ENCODE measurements at places on chromosomes 3 and 15. TPM values are rescaled to one million over a fixed set of nuclear protein-coding genes. Genes with fewer than 3 reads are reported as not detected.

DNA sequence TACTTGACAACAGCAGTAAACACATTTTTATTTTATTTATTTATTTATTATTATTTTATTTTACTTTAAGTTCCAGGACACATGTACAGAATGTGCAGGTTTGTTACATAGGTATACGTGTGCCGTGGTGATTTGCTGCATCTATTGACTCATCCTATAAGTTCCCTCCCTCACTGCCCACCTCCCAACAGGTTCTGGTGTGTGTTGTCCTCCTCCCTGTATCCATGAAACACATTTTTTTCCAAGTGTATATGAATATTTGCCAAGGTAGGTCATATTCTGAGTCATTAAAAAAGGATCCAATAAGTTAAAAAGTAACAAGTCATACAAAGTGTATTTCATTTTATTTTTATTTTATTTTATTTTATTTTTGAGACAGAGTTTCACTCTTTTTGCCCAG lies 567.3 kb upstream of the KCNMB2 start:
- no peaks in the 10 kb centered on the region for H3K36me3 ChIP-seq
- H3K27me3 ChIP-seq, result no peaks in the 10 kb centered on the region
- no peak overlapping the region for H3K27ac ChIP-seq
- no peaks in the 10 kb centered on the region for H3K4me1 ChIP-seq
- no peak overlapping the region for H3K4me3 ChIP-seq

GRCh38 chr15:92665100-92665555 lies 9.6 kb upstream of the FAM174B start:
- no peaks in the 10 kb centered on the region for H3K27me3 ChIP-seq
- no peaks in the 10 kb centered on the region for H3K4me1 ChIP-seq
- no peaks in the 10 kb centered on the region for H3K36me3 ChIP-seq
- no peak overlapping the region for H3K27ac ChIP-seq
- no peak overlapping the region for H3K4me3 ChIP-seq
- DNase-seq, result no peak

- H3K27ac ChIP-seq, result no peak overlapping the region
- no peaks in the 10 kb centered on the region for H3K27me3 ChIP-seq
- no peak for DNase-seq
- H3K36me3 ChIP-seq, result no peaks in the 10 kb centered on the region
Observed at GRCh38 chr15:92001307-92001706, 147.8 kb downstream of the SLCO3A1 start.

The CISH gene
- 222 TPM for total RNA-seq

- H3K4me3 ChIP-seq, result no peak overlapping the region
- H3K27me3 ChIP-seq, result no peaks in the 10 kb centered on the region
- DNase-seq, result no peak
- no peak overlapping the region for H3K27ac ChIP-seq
- peaks cover 7% of the 10 kb centered on the region for H3K4me1 ChIP-seq
- H3K36me3 ChIP-seq, result no peaks in the 10 kb centered on the region
Observed at GRCh38 chr15:77075528-77075927, 4.6 kb upstream of the TSPAN3 start.

DNA sequence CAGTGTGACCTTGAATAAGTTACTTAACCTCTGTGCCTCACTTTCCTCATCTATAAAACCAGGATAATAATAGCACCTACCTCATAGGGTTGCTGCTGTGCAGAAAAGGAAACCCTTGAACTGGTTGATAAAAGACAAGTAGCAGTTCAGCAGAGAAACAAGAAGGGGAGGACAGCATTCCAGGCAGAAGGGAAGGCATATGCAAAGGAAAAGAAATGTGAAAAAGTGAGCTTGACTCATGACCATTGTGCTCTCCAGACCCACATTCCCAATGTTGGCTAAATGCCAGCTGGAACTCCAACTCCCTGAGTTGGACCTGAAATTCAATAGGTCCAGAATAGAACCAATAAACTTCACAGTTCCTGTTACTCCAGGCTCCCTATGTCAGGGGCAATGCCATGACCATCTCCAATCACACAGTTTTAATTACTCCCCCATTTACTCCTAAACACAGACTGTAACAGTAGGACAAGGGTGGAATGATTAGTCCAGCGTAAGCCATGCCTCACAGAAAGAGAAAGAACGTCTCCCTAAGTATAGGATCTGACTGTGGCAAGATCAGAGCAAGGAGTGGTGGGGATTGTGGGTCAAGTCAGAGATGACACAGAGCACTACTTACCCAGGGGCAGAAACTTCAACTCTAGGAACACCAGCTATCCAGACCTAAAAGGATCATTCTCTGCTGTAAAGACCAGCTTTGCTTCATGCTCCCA lies 26.9 kb downstream of the PRKAR2A start:
- H3K27ac ChIP-seq, result no peak overlapping the region
- H3K4me3 ChIP-seq, result no peak overlapping the region
- H3K4me1 ChIP-seq, result peaks cover 4% of the 10 kb centered on the region
- no peaks in the 10 kb centered on the region for H3K36me3 ChIP-seq
- H3K27me3 ChIP-seq, result no peaks in the 10 kb centered on the region
- no peak for DNase-seq

GRCh38 chr15:35705030-35705883 lies 159.3 kb upstream of the DPH6 start:
- H3K4me1 ChIP-seq, result no peaks in the 10 kb centered on the region
- H3K27ac ChIP-seq, result no peak overlapping the region
- H3K27me3 ChIP-seq, result no peaks in the 10 kb centered on the region
- H3K36me3 ChIP-seq, result no peaks in the 10 kb centered on the region
- no peak overlapping the region for H3K4me3 ChIP-seq

GRCh38 chr3:44961888-44962287 lies 14.1 kb downstream of the ZDHHC3 start:
- no peak for DNase-seq
- no peaks in the 10 kb centered on the region for H3K27me3 ChIP-seq
- peaks cover 14% of the 10 kb centered on the region for H3K36me3 ChIP-seq
- H3K4me3 ChIP-seq, result no peak overlapping the region
- peaks cover under 1% of the 10 kb centered on the region for H3K4me1 ChIP-seq
- no peak overlapping the region for H3K27ac ChIP-seq

The OR5K2 gene
- total RNA-seq, result not detected

The SLC24A5 gene
- not detected for total RNA-seq
